NCI-H1417 (cell line): ENCODE measurements at places on chromosomes 2 and 18.

DNA sequence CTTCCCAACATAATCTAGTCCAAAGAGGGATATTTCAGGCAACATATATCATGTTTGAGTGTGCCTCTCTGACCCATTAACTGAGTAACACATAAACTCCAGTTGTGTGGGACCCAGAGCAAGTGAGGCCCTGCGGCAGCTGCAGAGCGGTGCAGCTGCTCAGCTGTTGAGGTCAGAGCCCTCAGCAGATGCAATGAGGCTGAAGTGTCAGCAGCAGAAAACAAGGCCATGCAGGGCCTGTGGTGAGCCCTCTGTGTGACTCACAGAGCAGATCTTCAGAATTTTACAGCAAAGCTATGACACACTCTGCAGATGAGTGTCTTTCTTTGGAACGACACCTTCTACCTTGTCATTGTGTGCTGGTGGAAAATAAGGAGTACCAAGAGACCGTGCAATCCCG lies 168.5 kb downstream of the CBLN2 start:
- DNase-seq, result no peak

- peak; percentile 45 for DNase-seq
Observed at GRCh38 chr2:13227578-13227977, 510.8 kb downstream of the TRIB2 start.

- DNase-seq, result no peak
Observed at GRCh38 chr2:207123335-207123744, 42.4 kb downstream of the KLF7 start.

DNA sequence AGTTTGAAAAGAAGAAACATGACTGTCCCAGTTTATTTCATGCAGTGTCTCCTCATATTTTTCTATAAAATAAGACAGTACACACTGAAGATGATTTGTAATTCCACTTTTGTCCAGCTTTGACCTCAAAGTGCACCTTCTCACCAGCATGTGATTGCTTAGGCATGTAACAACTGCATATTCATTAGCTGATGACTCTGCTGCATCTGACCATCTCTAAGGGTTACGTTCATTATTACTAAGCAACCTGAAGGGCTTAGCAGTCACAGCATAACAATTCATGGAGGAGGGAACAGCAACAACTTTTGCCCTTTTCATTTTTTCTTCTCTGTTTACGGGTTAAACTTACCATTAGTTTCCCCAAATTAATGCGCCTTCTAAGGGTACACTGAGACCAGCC lies 330.6 kb upstream of the PIK3C3 start:
- DNase-seq, result no peak

- DNase-seq, result peak; percentile 57
Observed at GRCh38 chr2:168118733-168119514, 128.5 kb downstream of the STK39 start.
